ENCODE measurements at places on chromosomes 4 and X. TPM values are rescaled to one million over a fixed set of nuclear protein-coding genes. Genes with fewer than 3 reads are reported as not detected.
A peak's percentile ranks its signal among the peaks of the same experiment; 100 is the strongest.

CXCL11 gene
- not detected for total RNA-seq

- H3K4me3 ChIP-seq, result no peak overlapping the region
- peaks cover 11% of the 10 kb centered on the region for H3K4me1 ChIP-seq
- no peak for DNase-seq
- H3K36me3 ChIP-seq, result peaks cover 2% of the 10 kb centered on the region
- H3K27me3 ChIP-seq, result no peaks in the 10 kb centered on the region
- H3K27ac ChIP-seq, result no peak overlapping the region
Observed at GRCh38 chrX:46681849-46682248, 77.1 kb downstream of the SLC9A7 start.

- DNase-seq, result no peak
- H3K4me3 ChIP-seq, result no peak overlapping the region
- no peaks in the 10 kb centered on the region for H3K27me3 ChIP-seq
Observed at GRCh38 chr4:85411386-85411785, 63.6 kb upstream of the ARHGAP24 start.

DNA sequence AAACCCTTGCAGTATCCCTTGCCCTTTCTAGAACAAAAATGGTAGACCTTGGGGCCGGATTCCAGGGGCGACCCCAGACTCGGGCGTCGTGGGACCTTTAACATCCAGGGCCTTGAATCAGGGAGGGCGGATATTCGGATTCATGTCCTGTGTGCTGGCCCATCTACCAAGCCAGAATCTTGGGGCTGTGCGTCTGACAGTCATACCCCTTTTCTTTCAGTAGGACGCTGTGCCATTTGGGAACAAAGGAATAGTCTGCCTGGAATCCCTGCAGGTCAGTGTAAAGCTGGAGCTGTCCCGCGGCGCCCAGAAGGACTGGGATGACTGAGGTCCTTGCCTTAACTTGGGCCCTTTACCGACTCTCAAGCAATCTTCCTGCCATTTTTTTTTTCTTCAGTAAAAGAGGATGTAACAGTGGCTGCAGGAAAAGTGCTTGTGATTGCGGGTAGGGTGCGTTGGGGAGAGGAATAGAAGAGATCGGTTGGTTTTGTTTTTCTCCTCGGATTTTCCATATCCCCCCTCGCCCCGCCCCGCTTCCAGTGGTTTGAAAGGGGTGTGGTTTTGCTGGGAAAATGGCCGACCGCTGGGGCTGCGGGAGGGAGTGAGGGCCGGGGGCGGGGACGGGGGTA, 518 bp downstream of the ARMCX1 start:
- peaks cover 9% of the 10 kb centered on the region for H3K4me1 ChIP-seq
- H3K4me3 ChIP-seq, result peak overlapping the region; percentile 76
- H3K36me3 ChIP-seq, result no peaks in the 10 kb centered on the region
- H3K27me3 ChIP-seq, result peaks cover 12% of the 10 kb centered on the region

GRCh38 chrX:21225643-21226042, 148.6 kb upstream of the CNKSR2 start:
- no peaks in the 10 kb centered on the region for H3K27me3 ChIP-seq
- no peak for DNase-seq
- H3K4me1 ChIP-seq, result no peaks in the 10 kb centered on the region
- no peak overlapping the region for H3K27ac ChIP-seq
- H3K4me3 ChIP-seq, result no peak overlapping the region

DNA sequence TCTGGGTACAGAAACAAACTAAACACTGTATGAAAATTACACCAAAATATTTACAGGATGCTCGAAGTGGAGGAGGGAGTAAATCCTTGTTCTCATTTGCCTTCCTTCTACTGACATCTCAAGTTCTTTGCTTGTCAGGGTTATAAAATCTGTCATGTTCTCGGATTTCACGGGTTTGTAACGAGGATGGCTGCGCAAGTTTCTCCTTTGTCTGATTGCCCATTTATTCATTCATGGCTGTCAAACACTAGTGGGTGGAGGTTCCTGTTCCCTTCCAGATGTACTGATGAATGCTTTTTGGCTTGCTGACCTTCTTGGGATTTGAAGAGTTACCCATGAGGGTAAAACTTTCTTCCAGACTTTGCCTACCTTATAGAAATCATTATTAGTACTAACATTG, 206.9 kb downstream of the SPCS3 start:
- H3K4me3 ChIP-seq, result no peak overlapping the region
- no peak for DNase-seq
- no peaks in the 10 kb centered on the region for H3K4me1 ChIP-seq
- H3K27me3 ChIP-seq, result no peaks in the 10 kb centered on the region

DMP1 gene
- not detected for total RNA-seq

GRCh38 chr4:105327222-105327621, 146.6 kb downstream of the PPA2 start:
- no peaks in the 10 kb centered on the region for H3K36me3 ChIP-seq
- H3K4me1 ChIP-seq, result peaks cover 14% of the 10 kb centered on the region
- H3K27me3 ChIP-seq, result no peaks in the 10 kb centered on the region

LRIT3 gene
- not detected for total RNA-seq

DNA sequence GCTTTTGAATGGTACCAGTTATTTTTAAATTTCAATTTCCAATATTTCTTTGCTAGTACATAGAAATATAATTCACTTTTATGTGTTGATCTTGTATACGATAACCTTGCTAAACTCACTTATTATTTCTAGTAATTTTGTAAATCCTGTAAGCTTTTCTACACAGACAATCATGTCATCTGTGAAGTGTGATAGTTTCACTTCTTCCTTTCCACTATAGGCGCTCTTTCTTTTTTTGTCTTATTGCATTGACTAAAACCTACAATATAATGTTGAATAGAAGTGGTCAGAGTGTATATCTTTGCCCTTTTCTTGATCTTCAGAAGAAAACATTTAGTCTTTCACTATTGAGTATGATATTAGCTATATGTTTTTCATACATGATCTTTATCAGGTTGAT, 76.6 kb downstream of the ZNF182 start:
- no peaks in the 10 kb centered on the region for H3K27me3 ChIP-seq
- H3K36me3 ChIP-seq, result no peaks in the 10 kb centered on the region
- DNase-seq, result no peak
- H3K4me1 ChIP-seq, result no peaks in the 10 kb centered on the region
- H3K4me3 ChIP-seq, result no peak overlapping the region
- no peak overlapping the region for H3K27ac ChIP-seq

TRIM61 gene
- total RNA-seq, result 0.84 TPM

GRCh38 chrX:2665387-2666304, 25.4 kb upstream of the CD99 start:
- no peak overlapping the region for H3K27ac ChIP-seq
- H3K36me3 ChIP-seq, result peaks cover 4% of the 10 kb centered on the region
- H3K4me1 ChIP-seq, result no peaks in the 10 kb centered on the region
- DNase-seq, result no peak

ARMCX4 gene
- 6.1 TPM for total RNA-seq

DNA sequence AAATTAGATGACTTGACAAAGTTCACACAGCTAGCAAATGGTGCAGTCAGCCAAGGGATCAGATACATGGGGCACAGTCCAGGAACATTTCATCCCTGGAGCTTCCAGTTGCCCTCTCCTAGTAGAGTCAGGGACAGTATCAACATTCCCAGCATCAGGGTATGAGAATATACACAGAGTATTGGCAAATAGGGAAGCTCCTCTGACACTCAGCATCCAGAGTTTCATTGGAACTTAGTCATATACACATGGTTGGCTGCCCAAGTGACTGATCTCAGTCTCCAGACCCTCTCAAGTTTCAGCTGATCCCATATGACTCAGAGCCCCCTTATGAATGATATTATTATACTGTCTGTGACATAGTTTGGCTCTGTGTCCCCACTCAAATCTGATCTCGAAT, 13.7 kb upstream of the KCTD8 start:
- peaks cover 3% of the 10 kb centered on the region for H3K27me3 ChIP-seq
- H3K4me1 ChIP-seq, result no peaks in the 10 kb centered on the region
- DNase-seq, result no peak
- H3K4me3 ChIP-seq, result no peak overlapping the region

GNL3L gene
- total RNA-seq, result 47.9 TPM

- H3K36me3 ChIP-seq, result no peaks in the 10 kb centered on the region
- H3K4me3 ChIP-seq, result no peak overlapping the region
- no peak for DNase-seq
- no peaks in the 10 kb centered on the region for H3K27me3 ChIP-seq
- no peak overlapping the region for H3K27ac ChIP-seq
- H3K4me1 ChIP-seq, result no peaks in the 10 kb centered on the region
Observed at GRCh38 chr4:144450526-144450925, 195.4 kb upstream of the HHIP start.

CLDN22 gene
- not detected for total RNA-seq

DNA sequence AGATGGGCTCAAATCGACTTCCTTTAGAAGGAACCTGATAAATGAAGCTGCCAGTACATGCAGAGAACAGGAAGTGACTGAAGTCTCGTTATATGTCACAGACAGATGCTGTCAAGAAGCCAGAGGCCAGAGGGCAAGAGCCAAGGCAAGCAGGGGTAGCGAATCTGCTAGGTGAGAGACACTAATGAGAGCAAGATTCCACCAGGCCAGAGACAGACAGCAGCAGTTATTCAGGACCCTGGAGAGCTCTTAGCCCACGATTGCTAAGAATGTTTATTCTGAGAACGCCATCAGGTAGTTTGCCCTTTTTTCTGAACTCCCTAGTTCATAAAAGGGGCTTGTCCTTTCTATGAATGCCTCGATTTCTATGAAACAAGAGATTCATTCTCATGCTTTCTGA, 73.7 kb downstream of the BEND2 start:
- DNase-seq, result peak; percentile 39
- H3K27me3 ChIP-seq, result peaks cover 4% of the 10 kb centered on the region
- H3K36me3 ChIP-seq, result no peaks in the 10 kb centered on the region
- H3K4me3 ChIP-seq, result no peak overlapping the region

HEPH gene
- total RNA-seq, result not detected

DNA sequence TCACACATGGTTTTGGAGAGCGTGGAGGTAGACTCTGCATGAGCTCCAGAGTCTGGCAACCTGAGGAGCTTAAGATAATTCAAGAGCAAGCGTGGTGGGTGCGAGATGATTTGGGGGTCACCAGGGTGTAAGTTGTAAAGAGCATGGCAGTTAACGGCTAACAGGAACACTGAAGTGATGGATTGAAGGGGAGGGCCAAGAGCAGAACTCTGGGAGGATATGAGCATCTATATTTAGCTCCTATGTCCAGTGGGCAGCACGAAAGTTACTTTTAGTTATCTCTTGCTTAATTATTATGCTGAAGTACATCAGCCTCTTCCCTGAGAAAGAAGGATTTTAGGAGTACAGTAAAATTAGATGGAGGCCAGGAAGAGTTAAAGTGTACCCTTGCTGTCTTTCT, 231.9 kb upstream of the HAND2 start:
- DNase-seq, result no peak
- no peaks in the 10 kb centered on the region for H3K36me3 ChIP-seq
- H3K27ac ChIP-seq, result no peak overlapping the region
- H3K27me3 ChIP-seq, result peaks cover 7% of the 10 kb centered on the region
- H3K4me1 ChIP-seq, result no peaks in the 10 kb centered on the region

DNA sequence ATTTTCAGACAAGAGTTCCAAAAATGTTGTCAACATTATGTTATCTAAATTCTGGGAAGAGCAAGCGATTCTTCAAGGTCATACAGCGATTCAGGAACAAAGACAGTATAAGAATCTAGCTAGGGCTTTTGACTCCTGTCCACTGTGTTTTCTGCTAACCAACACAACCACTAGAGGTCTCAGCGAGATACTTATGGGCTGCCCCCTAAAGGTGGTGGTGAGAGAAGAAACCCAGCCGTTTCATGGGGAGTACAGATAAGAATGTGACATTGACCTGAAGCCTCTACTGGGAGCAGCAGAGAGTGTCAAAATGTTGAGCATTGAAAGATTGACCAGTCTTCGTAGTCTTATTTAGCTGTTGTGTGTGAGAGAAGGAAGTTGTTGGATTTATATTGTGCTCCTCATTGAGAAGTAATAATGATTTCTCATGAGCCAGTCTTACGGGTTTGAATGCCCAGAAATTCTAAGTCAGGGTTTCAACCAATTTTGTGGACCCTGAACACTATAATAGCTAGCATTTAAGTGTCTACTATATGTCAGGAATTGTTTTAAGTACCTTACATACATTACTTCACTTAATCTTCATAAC, 168.3 kb downstream of the SPRY1 start:
- DNase-seq, result peak; percentile 65
- no peaks in the 10 kb centered on the region for H3K27me3 ChIP-seq
- H3K4me3 ChIP-seq, result no peak overlapping the region
- no peaks in the 10 kb centered on the region for H3K36me3 ChIP-seq
- no peak overlapping the region for H3K27ac ChIP-seq
- H3K4me1 ChIP-seq, result no peaks in the 10 kb centered on the region

- peak overlapping the region; percentile 73 for H3K4me3 ChIP-seq
- DNase-seq, result peak; percentile 6
- peaks cover 12% of the 10 kb centered on the region for H3K4me1 ChIP-seq
- no peaks in the 10 kb centered on the region for H3K36me3 ChIP-seq
Observed at GRCh38 chrX:46913667-46914066, 1.4 kb downstream of the JADE3 start.

DNA sequence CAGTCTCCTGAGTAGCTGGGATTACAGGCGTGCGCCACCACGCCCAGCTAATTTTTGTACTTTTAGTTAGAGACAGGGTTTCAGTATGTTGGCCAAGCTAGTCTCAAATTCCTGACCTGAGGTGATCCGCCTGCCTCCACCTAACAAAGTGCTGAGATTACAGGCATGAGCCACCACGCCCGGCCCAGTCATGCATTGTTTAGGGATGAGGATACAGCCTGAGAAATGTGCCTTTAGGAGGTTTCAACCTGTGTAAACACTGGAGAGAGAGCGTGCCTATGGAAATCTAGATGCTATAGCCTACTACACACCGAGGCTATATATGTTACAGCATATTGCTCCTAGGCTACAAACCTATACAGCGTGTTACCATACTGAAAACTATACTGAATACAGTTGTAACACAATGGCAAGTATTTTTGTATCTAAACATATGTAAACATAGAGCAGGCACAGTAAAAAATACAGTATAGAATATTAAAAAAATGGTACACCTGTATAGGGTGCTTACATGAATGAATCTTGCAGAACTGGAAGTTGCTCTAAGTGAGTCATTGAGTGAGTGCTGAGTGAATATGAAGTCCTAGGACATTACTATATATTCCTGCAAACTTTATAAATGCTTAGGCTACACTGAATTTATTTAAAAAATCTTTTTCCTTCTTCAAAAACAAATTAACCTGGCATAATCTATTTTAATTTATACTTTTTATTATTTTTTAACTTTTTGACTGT, 588.2 kb upstream of the ADGRL3 start:
- no peaks in the 10 kb centered on the region for H3K4me1 ChIP-seq
- no peaks in the 10 kb centered on the region for H3K36me3 ChIP-seq
- H3K27me3 ChIP-seq, result no peaks in the 10 kb centered on the region
- no peak overlapping the region for H3K4me3 ChIP-seq
- no peak for DNase-seq

GRCh38 chr4:152935631-152936445, at the start of gene FHDC1:
TSS of gene FHDC1 (plus strand) at chr4:152936323. CDS start at chr4:152943058, 6,735 bp downstream.
- H3K4me3 ChIP-seq, result peak within 1 kb of the TSS; percentile 65
- H3K27ac ChIP-seq, result no peak within 1 kb of the TSS
- peaks cover 42% of the 10 kb centered on the region for H3K27me3 ChIP-seq
- peaks cover 16% of the 10 kb centered on the region for H3K4me1 ChIP-seq
- peak; percentile 31 for DNase-seq

GRCh38 chr4:74260036-74260435, 48.2 kb upstream of the EPGN start:
- DNase-seq, result no peak
- no peak overlapping the region for H3K27ac ChIP-seq
- H3K36me3 ChIP-seq, result no peaks in the 10 kb centered on the region
- H3K4me1 ChIP-seq, result no peaks in the 10 kb centered on the region

ZMAT1 gene
- total RNA-seq, result 2.7 TPM

All from activated naive CD4-positive, alpha-beta T cell treated with anti-CD3 and anti-CD28 coated beads for 36 hours (primary cell).